ENCODE measurements at places on chromosomes 6 and 20. TPM values are rescaled to one million over a fixed set of nuclear protein-coding genes. Genes with fewer than 3 reads are reported as not detected.

DNA sequence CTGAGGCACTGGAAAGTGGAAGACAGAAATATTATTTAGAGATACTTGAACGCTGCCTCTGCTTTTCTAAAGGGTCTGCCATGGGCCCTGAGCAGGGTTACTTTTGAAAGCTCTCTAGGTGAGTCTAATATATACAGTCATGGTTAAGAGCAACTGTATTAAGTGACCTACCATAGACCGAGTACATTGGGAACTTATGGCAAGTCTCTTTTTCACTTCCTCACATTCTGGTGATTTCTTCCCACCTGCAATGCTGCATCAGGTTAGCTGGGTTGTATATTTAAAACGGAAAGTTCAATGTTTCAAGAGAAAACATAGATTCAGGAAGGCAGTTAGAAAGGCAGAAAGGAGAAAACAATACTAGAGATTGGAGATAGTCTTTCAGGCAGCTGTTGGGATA is 154.7 kb downstream of the PHF3 start:
- no peak for DNase-seq
- no peaks in the 10 kb centered on the region for H3K4me1 ChIP-seq
- H3K4me3 ChIP-seq = no peak overlapping the region
- H3K36me3 ChIP-seq = no peaks in the 10 kb centered on the region
- no peak overlapping the region for H3K27ac ChIP-seq

- no peak overlapping the region for H3K27ac ChIP-seq
- H3K36me3 ChIP-seq = no peaks in the 10 kb centered on the region
- no peaks in the 10 kb centered on the region for H3K27me3 ChIP-seq
- H3K4me3 ChIP-seq = peak overlapping the region; percentile 30
- H3K4me1 ChIP-seq = peaks cover 8% of the 10 kb centered on the region
- no peak for DNase-seq
Measured at GRCh38 chr20:44736170-44737021, 9.3 kb upstream of the KCNK15 start.

PAX1 gene
- not detected for polyA plus RNA-seq

- no peak overlapping the region for H3K27ac ChIP-seq
- H3K36me3 ChIP-seq = no peaks in the 10 kb centered on the region
- no peaks in the 10 kb centered on the region for H3K4me1 ChIP-seq
- no peak overlapping the region for H3K4me3 ChIP-seq
- H3K27me3 ChIP-seq = no peaks in the 10 kb centered on the region
Measured at GRCh38 chr6:79466207-79466834, 70.9 kb downstream of the LCA5 start.

DNA sequence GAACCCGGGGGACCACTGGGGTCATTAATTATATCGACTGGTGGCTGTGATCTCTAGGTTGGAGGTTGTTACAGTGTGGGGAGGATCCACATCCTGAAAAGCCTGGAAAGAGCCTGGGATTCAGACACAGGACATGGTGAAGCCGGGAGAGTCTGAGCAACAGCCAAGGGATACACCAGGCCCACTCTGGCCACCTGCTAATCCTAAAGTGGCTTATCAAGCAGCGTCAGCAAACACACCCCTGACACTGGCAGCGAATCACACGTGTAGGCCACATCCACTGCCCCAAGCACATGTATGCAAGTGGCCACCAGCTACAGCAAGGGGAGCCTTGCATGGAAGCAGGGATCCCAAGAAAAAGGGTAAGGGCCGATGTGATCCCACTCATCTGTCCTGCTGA is 41.0 kb downstream of the GFOD1 start:
- H3K4me3 ChIP-seq = no peak overlapping the region
- no peaks in the 10 kb centered on the region for H3K36me3 ChIP-seq
- H3K27me3 ChIP-seq = no peaks in the 10 kb centered on the region
- H3K4me1 ChIP-seq = peaks cover 13% of the 10 kb centered on the region
- no peak overlapping the region for H3K27ac ChIP-seq
- no peak for DNase-seq

CDSN gene
- not detected for polyA plus RNA-seq

GRCh38 chr20:58765780-58766179 is 73.2 kb downstream of the NPEPL1 start:
- no peak overlapping the region for H3K27ac ChIP-seq
- H3K4me1 ChIP-seq = no peaks in the 10 kb centered on the region
- no peaks in the 10 kb centered on the region for H3K27me3 ChIP-seq
- no peak for DNase-seq
- H3K4me3 ChIP-seq = no peak overlapping the region

DNA sequence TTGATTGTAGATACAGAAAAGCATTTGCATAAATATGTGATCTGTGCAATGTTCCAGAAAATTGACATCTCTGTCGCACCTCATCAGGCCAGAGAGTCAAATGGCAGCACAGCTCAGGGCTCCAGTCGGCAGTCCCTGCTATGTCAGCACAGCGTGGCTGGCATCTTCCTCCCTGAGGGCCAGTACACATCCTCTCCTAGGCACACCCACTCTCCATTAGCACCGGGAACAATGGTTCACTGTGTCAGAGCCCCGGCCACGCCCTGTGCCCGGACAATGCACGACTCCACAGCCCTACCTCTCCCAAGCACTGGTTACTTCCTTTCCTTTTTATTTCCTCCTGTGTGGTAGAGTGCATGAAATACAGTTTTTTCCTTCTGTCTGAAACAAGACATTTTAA is 114.9 kb downstream of the FOXC1 start:
- H3K36me3 ChIP-seq = no peaks in the 10 kb centered on the region
- H3K27me3 ChIP-seq = no peaks in the 10 kb centered on the region
- no peak overlapping the region for H3K27ac ChIP-seq
- H3K4me1 ChIP-seq = no peaks in the 10 kb centered on the region

SLC16A10 gene
- 2.2 TPM for polyA plus RNA-seq

MYCT1 gene
- not detected for polyA plus RNA-seq

DNA sequence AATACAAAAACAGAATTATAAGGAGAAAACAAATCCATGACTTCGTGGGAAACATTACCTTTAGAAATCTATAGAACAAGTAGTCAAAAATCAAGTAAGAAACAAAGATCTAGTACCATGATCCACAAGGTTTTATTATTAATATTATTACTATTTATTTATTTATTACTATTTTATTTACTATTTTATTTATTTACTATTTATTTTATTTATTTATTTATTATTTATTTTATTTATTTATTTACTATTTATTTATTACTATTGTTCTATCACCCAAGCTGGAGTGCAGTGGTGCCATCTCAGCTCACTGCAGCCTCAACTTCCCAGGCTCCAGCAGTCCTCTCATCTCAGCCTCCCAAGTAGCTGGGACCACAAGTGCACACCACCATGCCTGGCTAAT is 13.5 kb upstream of the ELMO2 start:
- H3K4me3 ChIP-seq = no peak overlapping the region
- no peaks in the 10 kb centered on the region for H3K4me1 ChIP-seq
- no peak for DNase-seq
- H3K27ac ChIP-seq = no peak overlapping the region
- peaks cover 5% of the 10 kb centered on the region for H3K27me3 ChIP-seq
- H3K36me3 ChIP-seq = no peaks in the 10 kb centered on the region

AGER gene
- polyA plus RNA-seq = not detected

ZNF341 gene
- 2.6 TPM for polyA plus RNA-seq

DNA sequence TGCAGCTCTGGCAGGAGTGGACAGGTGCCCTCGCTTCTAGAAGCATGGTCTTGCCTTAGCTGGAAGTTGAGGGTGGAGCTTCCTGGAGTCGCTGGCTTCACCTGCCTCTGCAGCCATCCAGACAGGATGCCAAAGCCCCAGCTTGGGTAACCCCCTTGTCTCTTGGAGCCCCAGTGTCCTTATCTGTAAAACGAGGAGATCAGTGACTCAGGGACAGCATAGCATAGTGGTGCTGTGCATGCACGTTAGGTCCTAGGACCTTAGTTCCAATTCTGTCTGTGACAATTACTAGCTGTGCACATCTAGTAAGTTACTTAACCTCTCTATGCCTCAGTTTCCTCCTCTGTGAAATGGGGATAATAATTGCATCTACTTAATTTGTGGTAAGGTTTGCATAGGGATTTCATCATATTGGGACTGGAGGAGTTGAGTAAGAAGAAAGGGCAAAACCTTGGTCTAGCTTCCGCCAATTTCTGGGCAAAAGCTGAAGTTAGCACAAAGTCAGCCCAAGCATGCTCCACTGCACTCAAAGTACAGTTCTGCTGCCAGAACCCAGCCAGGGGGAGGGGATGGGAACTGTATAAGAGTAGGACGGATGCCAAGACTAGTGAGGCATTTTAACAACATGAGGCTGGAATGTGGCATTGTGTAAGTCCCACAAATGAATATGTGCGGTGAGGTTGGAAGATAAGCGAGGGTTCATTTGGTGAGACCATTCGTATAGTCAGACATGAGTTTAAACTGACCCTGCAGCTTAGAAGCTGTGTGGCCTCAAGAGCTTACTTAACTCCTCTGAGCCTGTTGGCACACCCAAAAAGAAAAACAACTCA is 24.5 kb downstream of the TOX2 start:
- DNase-seq = no peak
- no peak overlapping the region for H3K27ac ChIP-seq
- no peak overlapping the region for H3K4me3 ChIP-seq
- no peaks in the 10 kb centered on the region for H3K27me3 ChIP-seq

GRCh38 chr6:34465531-34466241 is at the start of gene PACSIN1:
PACSIN1 (plus strand) TSS chr6:34466076; CDS start chr6:34526306, 60,230 bp downstream.
- H3K36me3 ChIP-seq = no peaks in the 10 kb centered on the region
- no peak for DNase-seq
- H3K4me1 ChIP-seq = peaks cover 4% of the 10 kb centered on the region

- DNase-seq = no peak
- no peak overlapping the region for H3K4me3 ChIP-seq
- no peaks in the 10 kb centered on the region for H3K4me1 ChIP-seq
- no peaks in the 10 kb centered on the region for H3K27me3 ChIP-seq
- H3K27ac ChIP-seq = no peak overlapping the region
Measured at GRCh38 chr20:63808964-63809674, 21.9 kb downstream of the ZBTB46 start.

DNA sequence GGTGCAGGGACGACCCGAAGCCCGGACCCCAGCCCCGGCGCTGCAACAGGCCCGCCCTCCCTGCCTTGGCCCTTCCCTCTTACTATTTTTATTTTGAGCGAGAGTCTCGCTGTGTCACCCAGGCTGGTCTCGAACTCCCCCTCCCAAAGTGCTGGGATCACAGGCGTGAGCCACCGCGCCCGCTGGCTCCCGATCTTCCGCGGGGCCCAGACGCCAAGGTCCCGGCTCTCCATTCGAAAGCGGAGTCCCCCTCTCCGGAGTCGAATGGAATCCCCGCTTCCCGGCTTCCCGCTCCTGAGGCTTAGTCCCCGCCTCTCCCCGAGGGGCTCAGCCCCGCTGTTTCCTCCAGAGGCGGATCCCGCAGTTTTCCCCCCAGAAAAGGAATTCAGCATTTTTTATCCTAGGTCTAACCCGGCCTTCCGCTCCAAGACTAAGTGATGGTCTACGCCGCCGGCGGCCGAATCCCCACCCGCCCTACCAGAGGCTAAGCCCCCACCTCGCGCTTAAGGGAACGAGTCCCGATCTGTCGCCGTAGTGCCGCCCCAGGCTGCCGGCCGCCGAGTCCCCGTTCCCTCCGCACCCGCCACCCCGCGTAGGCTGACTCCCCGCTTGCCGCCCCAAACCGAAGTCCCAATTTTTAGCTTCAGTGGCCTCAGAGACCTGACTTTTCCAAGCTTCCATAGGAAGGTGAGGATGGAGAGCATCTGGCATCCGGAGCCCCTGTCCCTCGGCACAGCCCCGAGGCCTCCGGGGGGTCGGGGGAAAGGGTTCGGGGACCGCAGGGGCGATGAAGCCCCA is 11.5 kb upstream of the TMC2 start:
- H3K4me3 ChIP-seq = peak overlapping the region; percentile 84
- H3K27me3 ChIP-seq = no peaks in the 10 kb centered on the region
- peak overlapping the region; percentile 83 for H3K27ac ChIP-seq
- no peaks in the 10 kb centered on the region for H3K36me3 ChIP-seq

CCN5 gene
- polyA plus RNA-seq = not detected

TNFRSF6B gene
- polyA plus RNA-seq = 0.22 TPM

DNA sequence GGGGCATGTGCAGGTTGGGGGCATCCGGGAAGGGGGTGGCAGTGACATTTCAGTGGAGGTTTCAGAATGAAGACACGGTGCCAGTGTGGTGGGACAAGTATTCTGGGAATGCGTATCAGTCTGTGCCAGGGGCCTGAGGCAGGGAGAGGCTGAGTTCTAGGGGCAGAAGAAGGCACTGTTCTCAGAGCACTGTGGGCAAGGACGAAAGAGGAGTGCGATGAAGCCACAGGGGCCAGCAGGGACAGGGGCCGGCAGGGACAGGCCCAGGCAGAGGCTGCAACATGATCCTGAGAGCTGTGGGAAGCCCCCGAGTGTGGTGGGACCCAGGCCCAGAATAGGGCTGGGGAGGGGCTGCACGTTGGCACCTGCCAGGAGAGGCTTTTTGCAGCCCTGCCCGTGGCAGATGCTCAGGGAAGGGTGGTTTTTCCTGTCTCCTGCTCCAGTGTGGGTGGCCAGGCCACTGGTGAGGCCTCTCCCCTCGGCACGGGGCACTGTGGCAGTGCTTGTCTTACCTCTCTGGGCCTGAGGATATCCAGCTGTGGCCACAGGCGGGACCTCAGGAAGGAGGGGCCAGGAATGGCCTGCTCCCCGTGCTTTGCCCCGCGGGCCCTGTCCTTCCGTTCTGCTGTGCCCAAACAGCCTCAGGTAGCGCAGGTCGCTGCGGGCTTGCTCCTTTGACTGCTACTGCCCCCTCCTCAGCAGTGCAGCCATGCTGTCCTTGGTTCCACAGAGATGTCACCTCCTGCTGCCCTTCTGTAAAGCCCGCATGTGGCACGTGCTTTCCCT is 10.0 kb downstream of the ENTPD6 start:
- no peaks in the 10 kb centered on the region for H3K36me3 ChIP-seq
- no peak overlapping the region for H3K4me3 ChIP-seq
- DNase-seq = no peak
- H3K27me3 ChIP-seq = no peaks in the 10 kb centered on the region
- H3K27ac ChIP-seq = no peak overlapping the region

GRCh38 chr6:147046141-147046877 is 157.9 kb upstream of the STXBP5 start:
- no peaks in the 10 kb centered on the region for H3K36me3 ChIP-seq
- no peak for DNase-seq
- H3K4me1 ChIP-seq = no peaks in the 10 kb centered on the region

DNA sequence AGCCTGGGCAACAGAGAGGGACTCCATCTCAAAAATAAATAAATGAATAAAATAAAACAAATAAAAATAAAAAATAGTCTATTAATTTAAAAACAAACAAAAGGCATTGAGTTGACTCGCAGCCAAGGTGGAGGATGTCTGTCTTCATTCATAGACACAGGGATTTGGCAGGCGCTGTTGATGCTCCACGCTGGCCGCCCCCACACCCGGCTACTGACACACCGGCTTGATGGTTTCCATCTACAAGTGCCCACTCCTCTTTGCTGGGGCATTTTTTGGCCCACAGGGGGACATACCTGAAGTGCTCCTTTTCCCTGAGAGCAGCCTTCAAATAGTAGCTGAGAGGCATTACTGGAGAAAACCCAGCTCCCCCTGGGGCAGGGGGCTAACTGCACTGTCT is 178.3 kb upstream of the RALGAPA2 start:
- no peaks in the 10 kb centered on the region for H3K4me1 ChIP-seq
- DNase-seq = no peak
- H3K27me3 ChIP-seq = no peaks in the 10 kb centered on the region
- no peak overlapping the region for H3K27ac ChIP-seq
- H3K4me3 ChIP-seq = no peak overlapping the region

Measured in CD8-positive, alpha-beta memory T cell (primary cell).